Dermis blood vessel endothelial cell (primary cell): ENCODE measurements at places on chromosomes 6 and 20. TPM values are rescaled to one million over a fixed set of nuclear protein-coding genes. Genes with fewer than 3 reads are reported as not detected.

DNA sequence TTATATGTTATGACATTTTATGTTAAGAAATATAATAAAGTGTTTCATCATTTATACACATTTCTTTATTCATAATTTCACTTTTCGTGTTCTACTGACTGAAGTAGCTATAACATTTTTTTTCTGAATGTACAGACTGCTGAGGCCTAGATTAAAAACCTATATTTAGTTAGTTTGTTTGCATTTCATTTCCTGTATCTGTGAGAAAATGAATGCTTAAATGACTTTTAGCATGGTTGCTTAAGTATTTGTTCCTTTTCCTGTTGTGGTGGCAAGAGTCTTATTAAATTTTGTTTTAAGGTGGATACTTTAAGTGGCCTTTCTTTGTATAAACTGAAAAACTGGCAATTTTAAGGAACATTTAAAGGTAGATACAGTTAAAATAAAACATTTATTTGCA, 779.7 kb upstream of the MAN1A1 start:
- DNase-seq = no peak

GRCh38 chr6:11353921-11354389, 121.5 kb upstream of the NEDD9 start:
- peak; percentile 96 for DNase-seq

- DNase-seq = no peak
Observed at GRCh38 chr20:58463256-58463655, 51.9 kb downstream of the APCDD1L start.

DNA sequence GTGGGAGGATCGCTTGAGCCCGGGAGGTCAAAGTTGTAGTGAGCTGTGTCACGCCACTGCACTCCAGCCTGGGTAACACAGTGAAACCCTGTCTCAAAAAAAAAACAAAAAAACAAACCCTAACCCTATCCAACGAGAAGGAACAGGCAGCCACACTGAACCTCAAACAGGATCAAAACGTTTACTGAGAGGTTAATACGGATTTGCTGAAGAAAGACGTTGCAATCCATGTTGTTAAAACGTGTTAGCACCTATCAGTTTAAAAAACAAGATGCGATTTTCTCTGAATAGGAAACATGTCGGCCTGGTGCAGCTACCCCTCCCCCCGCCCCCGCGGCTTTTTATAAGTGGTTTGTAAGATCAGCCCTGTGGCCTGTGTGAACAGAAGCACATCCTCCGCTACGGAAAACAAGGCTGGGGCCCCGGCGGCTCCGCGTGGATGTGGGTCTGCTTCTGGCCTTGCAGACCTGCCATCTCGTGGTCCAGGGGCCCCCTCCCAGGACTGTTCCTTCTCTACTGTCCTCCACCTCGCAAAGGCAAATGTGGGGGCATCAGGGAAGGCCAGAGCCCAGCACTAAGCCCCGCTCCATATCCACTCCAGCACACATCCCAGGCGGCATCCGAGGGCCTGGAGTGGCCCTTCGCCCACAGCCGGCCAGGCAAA, 11.4 kb downstream of the SLC2A4RG start:
- no peak for DNase-seq

DNA sequence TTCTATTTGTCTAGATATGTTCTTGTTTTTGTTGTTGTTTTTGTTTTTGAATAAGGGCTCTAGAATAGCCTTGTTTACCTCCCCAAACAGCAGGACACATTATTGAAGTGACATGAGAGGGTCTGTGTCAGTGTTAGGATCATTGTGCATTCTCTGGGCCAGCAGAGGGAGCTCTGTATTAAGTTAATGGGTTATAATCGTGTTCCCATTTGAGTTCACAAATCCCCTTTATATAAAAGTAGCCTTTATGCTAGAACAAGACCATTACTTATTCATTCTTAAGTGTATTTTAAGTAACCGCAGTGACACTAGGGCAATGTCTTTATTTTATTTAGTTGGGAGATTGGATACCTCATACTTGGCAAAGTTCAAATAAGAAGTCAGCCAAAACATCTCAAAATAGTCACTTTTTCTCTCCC, 44.8 kb downstream of the STK4 start:
- peak; percentile 78 for DNase-seq

DNA sequence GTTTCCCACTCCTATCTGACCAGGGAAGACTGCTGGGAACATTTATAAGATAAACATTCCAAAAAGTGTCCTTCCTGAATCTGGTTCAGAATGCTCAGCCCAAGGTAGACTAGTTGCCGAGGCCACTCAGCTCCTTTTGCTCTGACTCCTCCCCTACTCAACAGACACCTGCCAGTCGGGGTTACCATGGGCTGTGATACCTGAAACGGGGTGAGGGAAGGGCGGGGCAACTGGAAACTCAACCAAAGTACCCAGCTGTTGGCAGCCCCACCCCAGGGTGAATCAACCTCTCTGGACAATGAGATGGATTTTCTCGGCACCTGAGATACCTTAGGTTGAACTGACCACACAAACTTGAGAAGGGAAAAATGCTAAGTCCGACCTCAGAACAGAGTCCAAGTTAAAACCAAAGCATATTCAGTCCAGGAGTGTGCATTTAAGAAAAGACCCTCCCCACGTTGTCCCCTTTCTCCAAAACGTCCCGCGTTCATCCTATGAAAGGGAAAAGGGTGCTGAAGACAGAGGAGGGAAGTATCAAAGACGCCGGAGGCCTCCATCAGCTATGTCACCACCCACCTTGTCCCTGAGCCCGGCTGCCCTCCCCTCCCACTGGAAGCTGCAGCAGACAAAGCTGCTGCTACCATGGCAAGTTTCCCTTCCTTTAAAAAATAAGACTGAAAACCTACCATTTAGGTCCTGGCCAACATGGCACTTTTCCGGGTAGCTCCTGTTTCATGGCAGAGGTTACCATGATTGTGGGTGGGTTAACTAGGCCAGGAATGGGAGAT, 100.1 kb downstream of the SLC23A2 start:
- DNase-seq = no peak

- no peak for DNase-seq
Observed at GRCh38 chr6:101236709-101237108, 156.8 kb upstream of the GRIK2 start.

GRCh38 chr6:38057994-38058393, 238.5 kb downstream of the ZFAND3 start:
- DNase-seq = peak; percentile 8

DNA sequence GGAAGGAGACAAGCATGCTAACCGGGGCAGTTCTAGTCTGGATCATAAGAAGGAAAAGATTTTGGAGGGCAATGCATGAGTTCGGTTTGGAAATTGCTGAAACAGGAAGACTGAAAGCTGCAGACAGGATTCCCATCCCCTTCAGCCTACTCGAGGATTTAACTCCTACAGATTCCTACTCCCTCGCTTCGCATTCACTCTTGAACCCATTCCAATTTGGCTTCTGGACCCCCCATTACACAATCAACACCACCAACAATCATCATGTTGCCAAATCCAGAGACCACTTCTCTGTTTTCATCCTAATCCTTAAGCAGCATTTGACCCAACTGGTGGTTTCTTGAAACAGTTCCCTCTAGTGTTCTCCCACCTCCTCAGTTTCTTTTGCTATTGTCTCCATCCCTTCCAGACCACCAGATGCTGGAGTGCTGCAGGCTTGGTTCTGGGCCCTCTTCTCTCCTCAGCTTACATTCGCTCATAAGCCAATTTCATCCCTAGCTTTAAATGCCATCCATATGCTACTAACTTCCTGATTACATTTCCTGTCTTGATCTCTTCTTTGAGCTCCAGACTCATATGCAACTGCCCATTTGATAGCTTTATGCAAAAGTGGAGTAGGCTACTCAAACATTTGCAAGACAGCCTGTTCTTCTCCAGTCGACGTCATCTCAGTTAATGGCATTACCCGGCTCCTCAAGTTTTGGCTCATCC, 66.5 kb downstream of the DTNBP1 start:
- DNase-seq = no peak

MATN4 gene
- 0.09 and 0.17 TPM in 2 replicates for total RNA-seq

ENPP3 gene
- 0.19 and 0.85 TPM in 2 replicates for total RNA-seq

SLC22A7 gene
- not detected in 2 replicates for total RNA-seq

MUCL3 gene
- total RNA-seq = not detected in 2 replicates

GTSF1L gene
- total RNA-seq = not detected in 2 replicates

NKX2-4 gene
- not detected in 2 replicates for total RNA-seq

IBTK gene
- total RNA-seq = 42.2 and 47.0 TPM in 2 replicates

NDUFAF5 gene
- total RNA-seq = 15.1 and 17.7 TPM in 2 replicates

SLC16A10 gene
- total RNA-seq = under 0.01 and 0.19 TPM in 2 replicates

SLC18B1 gene
- total RNA-seq = 7.7 and 11.2 TPM in 2 replicates

GHRH gene
- not detected in 2 replicates for total RNA-seq
